Epithelial cell of proximal tubule (primary cell): ENCODE measurements at places on chromosomes 16 and 17. TPM values are rescaled to one million over a fixed set of nuclear protein-coding genes. Genes with fewer than 3 reads are reported as not detected.

Gene DNAAF1
- total RNA-seq = not detected in 2 replicates

Gene IRX5
- total RNA-seq = 15.3 and 17.4 TPM in 2 replicates

Gene MYH3
- total RNA-seq = under 0.01 and 1.7 TPM in 2 replicates

Gene NOXO1
- total RNA-seq = 0.94 and 1.2 TPM in 2 replicates

Gene MPP3
- 8.6 and 10.8 TPM in 2 replicates for total RNA-seq

Gene SKAP1
- total RNA-seq = 1.5 and 11.4 TPM in 2 replicates

Gene RNF43
- total RNA-seq = 0.22 and 1.7 TPM in 2 replicates

Gene KCNJ16
- total RNA-seq = 7.2 and 25.9 TPM in 2 replicates

Gene TVP23A
- not detected in 2 replicates for total RNA-seq

Gene CD300H
- total RNA-seq = not detected in 2 replicates
